Stimulated activated CD8-positive, alpha-beta memory T cell treated with anti-CD3 and anti-CD28 coated beads, Interleukin-7, amount 100 ng/mL, for 1 hour (primary cell): ENCODE measurements at places on chromosomes 6 and 20.

GRCh38 chr6:165515963-165516624, 146.9 kb downstream of the PDE10A start:
- DNase-seq: no peak

DNA sequence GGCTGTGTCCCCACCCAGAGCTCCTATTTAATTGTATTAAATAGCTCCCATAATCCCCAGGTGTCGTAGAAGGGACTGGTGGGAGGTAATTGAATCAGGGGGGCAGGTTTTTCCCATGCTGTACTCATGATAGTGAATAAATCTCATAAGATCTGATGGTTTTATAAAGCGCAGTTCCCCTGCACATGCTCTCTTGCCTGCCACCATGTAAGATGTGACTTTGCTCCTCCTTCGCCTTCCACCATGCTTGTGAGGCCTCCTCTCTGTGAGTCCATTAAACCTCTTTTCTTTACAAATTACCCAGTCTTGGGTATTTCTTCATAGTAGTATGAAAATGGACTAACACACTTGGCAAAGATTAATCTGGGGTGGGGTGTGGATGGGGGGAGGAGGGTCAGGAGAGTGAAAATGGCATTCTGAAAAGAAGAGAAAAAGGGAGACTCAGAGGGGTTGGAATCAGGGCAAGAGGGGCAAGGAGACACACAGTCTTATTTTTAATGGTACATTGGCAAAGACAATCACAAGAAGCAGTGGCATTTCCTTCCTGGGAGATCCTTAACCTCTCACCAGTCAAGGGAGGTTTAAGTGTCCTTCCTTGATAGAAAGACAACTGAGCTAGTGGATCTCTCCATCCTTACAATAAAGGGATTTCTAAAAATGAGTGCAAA, 37.5 kb upstream of the NOX3 start:
- no peak for DNase-seq

GRCh38 chr6:131073577-131073976, 10.5 kb upstream of the EPB41L2 start:
- no peak for DNase-seq

- no peak for DNase-seq
Observed at GRCh38 chr20:35892871-35893270, 61.4 kb downstream of the SCAND1 start.

- no peak for DNase-seq
Observed at GRCh38 chr6:3741477-3741871, 10.0 kb downstream of the PXDC1 start.

GRCh38 chr6:73964241-73964854, 268.3 kb downstream of the CD109 start:
- DNase-seq: no peak

- no peak for DNase-seq
Observed at GRCh38 chr6:138594758-138595140, 95.5 kb upstream of the NHSL1 start.

- DNase-seq: no peak
Observed at GRCh38 chr6:10414756-10415616, at the start of gene TFAP2A. Gene TFAP2A, minus strand, starts transcription at chr6:10415074. Its CDS starts 83 bp downstream, at chr6:10414991.

DNA sequence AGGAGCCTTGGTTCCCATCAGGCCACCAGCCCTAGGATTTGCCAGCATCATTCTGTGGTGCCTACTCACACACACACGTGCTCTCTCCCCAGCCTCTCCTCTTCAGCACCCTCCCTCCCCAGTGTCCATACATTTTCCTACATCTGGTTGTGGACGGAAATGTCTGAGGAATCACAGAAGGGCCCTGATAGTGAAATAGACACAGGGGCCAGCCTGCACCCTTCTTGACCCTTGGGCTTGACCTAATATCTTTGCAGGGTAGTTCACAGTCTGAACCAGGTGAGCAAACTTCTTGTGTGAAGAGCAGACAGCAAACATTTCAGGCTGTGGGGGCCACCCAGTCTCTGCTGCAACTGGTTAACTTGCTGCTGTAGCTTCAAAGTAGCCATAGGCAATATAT, 108.5 kb upstream of the NXT1 start:
- DNase-seq: no peak

GRCh38 chr6:155861821-155862220, 406.2 kb upstream of the NOX3 start:
- no peak for DNase-seq

GRCh38 chr6:124955108-124955856, 7.0 kb upstream of the RNF217 start:
- DNase-seq: no peak

- no peak for DNase-seq
Observed at GRCh38 chr6:37435816-37436215, 2.8 kb downstream of the CMTR1 start.

DNA sequence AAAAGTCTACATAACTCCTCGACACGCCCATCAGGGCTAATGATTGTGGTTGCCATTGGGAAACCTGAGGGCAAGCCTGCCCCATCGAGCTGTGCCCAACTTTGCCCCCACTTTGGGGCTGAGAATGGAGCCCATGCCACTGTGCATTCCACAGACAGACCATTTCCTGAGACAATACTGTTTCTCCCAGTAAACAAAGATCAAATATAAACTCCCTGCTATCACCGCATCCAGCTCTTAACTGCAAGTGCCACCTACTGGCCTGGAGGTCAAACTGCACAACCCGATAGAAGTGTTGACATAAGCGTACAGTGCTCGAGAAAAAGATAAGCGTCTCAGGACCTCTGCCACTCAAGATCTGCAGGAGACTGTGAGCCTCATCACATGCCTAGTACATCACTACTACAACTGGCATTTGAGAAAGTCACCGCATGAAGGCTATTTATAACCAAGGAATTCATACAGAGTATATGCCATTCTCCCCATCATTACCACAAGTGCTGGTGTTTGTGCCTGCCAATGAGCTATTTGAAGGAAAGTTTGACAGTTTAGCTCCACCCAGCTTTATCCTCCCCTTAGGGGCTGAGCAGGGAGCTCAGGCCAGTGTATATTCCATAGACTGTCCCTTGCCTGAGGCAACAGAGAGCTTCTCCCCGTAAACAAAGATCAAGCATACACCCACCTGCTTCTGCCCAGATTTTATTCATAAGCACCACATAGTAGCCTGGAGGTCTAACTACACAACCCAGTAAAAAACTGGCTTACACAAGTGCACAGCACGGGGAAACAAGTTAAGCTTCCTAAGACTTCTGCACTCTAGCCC, 4.5 kb upstream of the DEFB126 start:
- no peak for DNase-seq

DNA sequence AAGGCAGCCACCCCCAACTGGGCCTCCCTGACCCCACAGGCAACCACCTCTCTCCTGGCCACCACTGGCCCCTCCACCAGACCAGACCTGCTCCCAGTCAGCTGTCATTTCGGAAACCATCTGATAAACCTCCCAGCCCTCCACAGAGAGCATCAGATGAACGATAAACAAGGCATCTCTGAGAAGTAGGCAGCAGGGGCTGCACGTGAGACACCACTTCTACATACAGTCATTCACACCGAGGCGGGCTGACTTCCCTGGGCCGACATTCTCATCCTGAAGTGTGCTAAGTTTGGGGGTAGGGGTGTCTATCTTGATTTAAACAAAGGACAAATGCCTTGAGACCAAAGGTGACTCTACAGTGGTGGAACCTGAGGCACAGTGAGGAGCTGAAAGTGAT, 13.8 kb downstream of the CPNE5 start:
- no peak for DNase-seq

DNA sequence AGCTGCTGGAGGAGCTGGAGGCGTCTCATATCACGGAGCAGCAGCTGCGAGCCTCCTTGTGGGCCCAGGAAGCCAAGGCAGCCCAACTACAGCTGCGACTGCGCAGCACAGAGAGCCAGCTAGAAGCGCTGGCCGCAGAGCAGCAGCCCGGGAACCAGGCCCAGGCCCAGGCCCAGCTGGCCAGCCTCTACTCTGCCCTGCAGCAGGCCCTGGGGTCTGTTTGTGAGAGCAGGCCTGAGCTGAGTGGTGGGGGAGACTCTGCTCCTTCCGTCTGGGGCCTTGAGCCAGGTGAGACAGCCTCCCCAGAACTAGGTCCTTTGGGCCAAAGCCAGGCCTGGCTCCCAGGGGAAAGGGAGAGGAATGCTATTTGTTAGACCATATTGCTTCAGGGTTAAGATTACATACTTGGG, 31.7 kb downstream of the C20orf173 start:
- DNase-seq: no peak

GRCh38 chr6:101689156-101689555, 295.6 kb downstream of the GRIK2 start:
- no peak for DNase-seq

- no peak for DNase-seq
Observed at GRCh38 chr6:88908598-88909548, 54.5 kb downstream of the RNGTT start.

GRCh38 chr6:144714021-144714712, 429.0 kb downstream of the UTRN start:
- DNase-seq: no peak

GRCh38 chr20:54099894-54100293, 29.5 kb upstream of the BCAS1 start:
- DNase-seq: no peak

- DNase-seq: no peak
Observed at GRCh38 chr6:155801046-155801445, 345.4 kb upstream of the NOX3 start.

DNA sequence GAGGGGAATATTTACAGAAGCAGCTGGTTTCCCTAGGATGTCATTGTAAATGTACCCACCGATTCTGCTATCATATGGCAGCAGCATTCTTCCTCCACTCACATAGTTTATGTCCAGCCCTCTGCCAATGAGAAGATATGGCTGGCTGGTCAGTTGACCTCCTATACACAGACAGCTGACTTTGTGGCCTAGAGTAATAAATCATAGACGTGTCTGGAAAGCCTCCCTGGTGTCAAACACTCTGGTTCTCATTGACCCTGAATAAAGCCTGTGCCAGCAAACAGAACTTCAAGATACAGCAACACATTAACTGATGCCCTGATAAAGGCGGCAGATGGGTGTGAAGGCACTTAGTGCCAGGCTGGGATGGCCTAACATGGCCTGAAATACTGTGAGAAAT, 52.6 kb downstream of the GPR63 start:
- no peak for DNase-seq

- DNase-seq: no peak
Observed at GRCh38 chr20:45377269-45377668, 856 bp downstream of the TP53TG5 start.

GRCh38 chr6:15817100-15817499, 154.3 kb upstream of the DTNBP1 start:
- no peak for DNase-seq

DNA sequence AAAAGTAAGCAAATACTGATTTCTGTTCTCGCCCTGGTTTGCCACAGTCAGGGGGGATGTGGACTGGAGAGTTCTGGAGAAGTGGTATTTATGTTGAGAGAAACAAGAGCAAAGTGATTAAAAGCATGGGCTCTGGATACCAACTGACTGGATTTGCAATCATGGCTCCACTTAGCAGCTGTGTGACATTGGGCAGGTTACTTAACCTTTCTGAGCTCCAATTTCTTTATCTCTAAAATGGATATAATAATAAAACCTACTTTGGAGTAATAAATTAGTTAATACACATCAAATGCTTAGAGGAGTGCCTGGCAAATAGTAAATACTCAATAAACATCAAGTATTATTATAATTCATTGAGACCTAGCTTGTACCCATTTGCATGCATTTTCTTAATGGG, 111.7 kb downstream of the CLIC5 start:
- no peak for DNase-seq

GRCh38 chr6:90124874-90125510, 171.7 kb downstream of the BACH2 start:
- DNase-seq: no peak

GRCh38 chr6:104837158-104837557, 22.6 kb downstream of the HACE1 start:
- DNase-seq: no peak

DNA sequence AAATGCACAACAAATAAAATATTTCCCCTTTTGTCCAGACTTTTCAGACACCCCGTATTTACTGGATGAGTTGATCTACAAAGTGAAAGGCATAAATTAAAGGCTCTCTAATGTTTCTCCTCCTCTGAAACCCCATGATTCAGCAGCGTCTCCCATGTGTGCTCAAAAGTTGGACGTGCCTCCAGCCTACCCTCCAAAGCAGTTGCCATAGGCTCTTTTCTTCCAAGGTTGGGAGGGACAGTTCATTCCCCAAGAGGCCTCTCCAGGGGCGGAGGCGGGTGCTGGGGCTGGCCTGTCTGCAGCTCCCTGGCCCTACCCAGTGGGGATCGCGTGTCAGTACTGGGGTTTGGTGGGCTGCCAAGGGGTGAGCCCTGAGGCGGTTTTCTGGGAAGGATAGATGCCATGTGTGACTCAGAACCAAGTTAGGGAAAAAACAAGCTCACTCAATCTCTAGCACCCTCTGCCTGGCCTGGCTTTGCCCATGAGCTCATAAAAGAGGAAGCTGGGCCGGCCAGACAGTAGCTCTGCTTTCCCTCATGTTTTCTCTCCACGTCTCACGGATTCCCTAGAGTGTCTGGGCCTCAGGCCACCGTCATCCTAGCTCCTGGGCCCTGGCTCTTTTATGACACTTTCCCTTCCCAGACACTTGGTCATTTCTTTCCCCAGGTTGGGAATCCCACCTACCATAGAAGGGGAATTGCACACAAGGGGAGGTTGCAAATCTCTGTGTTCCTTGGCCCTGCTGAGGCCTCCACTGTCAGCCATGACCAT, 8.0 kb upstream of the IER3 start:
- no peak for DNase-seq

DNA sequence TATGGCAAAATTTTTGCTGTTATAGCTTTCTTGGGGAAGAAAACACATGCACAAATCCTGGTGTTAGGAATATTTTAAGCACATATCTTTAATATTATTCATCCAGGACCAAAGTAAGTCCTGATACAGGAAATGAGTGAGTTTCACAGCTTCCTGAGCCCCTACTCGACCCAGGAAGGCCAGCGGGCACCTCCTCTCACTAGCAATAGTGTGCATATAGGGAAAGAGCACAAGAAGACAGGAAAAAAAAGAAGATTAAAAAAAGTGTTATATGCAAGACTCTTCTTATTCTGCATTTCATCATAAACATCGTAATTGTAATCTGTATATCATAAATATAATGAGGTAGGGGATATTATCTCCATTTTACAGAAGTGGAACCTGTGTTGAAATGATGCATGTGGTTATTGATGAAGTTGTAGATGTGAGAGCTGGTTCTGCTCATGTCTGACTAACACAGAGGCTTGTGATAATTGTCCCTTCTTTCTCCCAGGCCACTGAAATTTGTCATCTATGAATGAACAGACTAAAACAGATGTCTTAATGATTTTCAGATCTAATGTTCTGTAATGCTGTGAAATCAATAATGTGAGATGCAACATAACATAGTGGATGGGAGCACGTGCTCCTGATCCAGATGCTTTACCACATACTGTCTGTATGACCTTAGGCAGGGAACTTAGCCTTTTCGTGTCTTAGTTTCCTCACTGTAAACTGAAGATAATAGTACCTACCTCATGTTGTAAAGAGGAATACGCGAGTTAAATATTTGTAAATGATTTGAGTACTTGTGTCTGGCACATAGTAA, 101.2 kb downstream of the MYO6 start:
- DNase-seq: no peak
